AG04450 (cell line): ENCODE measurements at places on chromosomes 16 and 17. TPM values are rescaled to one million over a fixed set of nuclear protein-coding genes. Genes with fewer than 3 reads are reported as not detected.

Gene PIMREG
- 7.0 and 7.7 TPM in 2 replicates for polyA plus RNA-seq

Gene UNKL
- polyA plus RNA-seq, result 7.6 and 9.3 TPM in 2 replicates

Gene TEX14
- polyA plus RNA-seq, result 0.02 and 0.09 TPM in 2 replicates

Gene SLC52A1
- polyA plus RNA-seq, result not detected in 2 replicates

Gene MMP28
- 0.15 and 0.17 TPM in 2 replicates for polyA plus RNA-seq

Gene NLGN2
- polyA plus RNA-seq, result 8.9 and 12.4 TPM in 2 replicates

Gene PRKCB
- polyA plus RNA-seq, result not detected in 2 replicates

Gene BBS2
- polyA plus RNA-seq, result 49.7 and 53.6 TPM in 2 replicates

Gene DHRS7C
- not detected in 2 replicates for polyA plus RNA-seq

Gene CDR2L
- polyA plus RNA-seq, result 8.4 and 11.4 TPM in 2 replicates

Gene PYDC1
- not detected in 2 replicates for polyA plus RNA-seq

Gene DRG2
- polyA plus RNA-seq, result 31.5 and 36.0 TPM in 2 replicates

Gene ARHGAP27
- 0.48 and 0.64 TPM in 2 replicates for polyA plus RNA-seq

Gene P3H4
- polyA plus RNA-seq, result 51.5 and 58.8 TPM in 2 replicates

Gene ABCC6
- 3.5 and 3.7 TPM in 2 replicates for polyA plus RNA-seq

Gene DHX8
- polyA plus RNA-seq, result 46.0 and 47.3 TPM in 2 replicates

Gene WSCD1
- 0.12 and 0.20 TPM in 2 replicates for polyA plus RNA-seq

Gene KRT40
- polyA plus RNA-seq, result not detected in 2 replicates

Gene IST1
- 225 and 260 TPM in 2 replicates for polyA plus RNA-seq

Gene SCGB1C2
- polyA plus RNA-seq, result not detected in 2 replicates
